ENCODE measurements at places on chromosomes 7 and 10.

GRCh38 chr7:127927348-127927696 lies 103.9 kb downstream of the LRRC4 start:
- DNase-seq, result no peak

- no peak for DNase-seq
Observed at GRCh38 chr10:109620396-109620795, 302.9 kb downstream of the XPNPEP1 start.

DNA sequence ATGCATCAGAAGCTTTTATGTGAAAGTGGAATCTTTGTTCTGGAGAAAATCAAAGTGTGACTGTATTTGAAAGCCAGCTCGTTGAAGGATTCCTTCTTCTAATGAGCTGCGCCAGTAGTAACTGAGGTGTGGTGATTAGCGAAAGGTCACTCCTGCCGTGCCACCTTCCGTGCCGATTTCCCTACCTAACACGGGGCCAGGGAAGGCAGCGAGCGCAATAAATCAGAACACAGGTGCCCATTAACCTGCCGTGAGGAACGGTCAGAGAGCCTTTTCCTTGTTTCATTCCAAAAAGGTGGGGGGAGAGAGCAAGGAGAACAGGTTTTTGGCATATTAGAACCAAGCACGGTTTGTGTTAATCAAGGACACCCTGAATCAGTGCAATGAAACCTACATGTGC lies 258.0 kb downstream of the CELF2 start:
- DNase-seq, result no peak

- DNase-seq, result no peak
Observed at GRCh38 chr7:1372671-1373379, 86.4 kb downstream of the MICALL2 start.
